HT-29 (cell line): ENCODE measurements at places on chromosomes 2 and 18.

DNA sequence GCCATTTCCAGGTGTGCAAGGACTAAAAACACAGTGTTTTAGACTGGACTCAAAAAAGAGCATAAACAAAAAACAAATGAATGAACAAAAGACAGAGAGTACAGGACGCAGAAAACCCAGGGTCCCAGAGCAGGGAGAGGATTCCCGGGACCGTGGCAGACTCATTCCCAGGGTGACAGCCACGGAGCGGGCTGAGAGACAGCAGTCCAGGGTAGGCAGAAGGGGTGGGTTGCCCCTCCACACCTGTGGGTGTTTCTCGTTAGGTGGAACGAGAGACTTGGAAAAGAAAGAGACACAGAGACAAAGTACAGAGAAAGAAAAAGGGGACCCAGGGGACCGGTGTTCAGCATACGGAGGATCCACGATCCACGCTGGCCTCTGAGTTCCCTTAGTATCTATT is 273.4 kb downstream of the EIPR1 start:
- no peak for DNase-seq

DNA sequence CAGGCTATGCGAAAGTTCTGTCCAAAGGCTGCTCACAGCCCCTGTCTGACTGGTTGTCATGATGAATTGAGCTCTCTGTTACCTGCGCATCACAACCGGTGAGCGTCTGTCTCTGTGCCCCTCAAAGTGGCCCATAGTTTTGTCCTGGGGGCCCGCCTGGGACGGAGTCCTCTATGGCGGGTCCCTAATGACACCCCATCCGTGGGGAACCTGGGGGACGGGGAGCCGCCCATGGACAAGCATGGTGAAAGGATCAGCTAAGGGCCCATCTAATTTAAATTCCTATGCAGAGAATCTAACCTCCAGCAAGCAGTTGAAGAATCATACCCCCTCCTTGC is 473 bp downstream of the ELMOD3 start:
- no peak for DNase-seq

DNA sequence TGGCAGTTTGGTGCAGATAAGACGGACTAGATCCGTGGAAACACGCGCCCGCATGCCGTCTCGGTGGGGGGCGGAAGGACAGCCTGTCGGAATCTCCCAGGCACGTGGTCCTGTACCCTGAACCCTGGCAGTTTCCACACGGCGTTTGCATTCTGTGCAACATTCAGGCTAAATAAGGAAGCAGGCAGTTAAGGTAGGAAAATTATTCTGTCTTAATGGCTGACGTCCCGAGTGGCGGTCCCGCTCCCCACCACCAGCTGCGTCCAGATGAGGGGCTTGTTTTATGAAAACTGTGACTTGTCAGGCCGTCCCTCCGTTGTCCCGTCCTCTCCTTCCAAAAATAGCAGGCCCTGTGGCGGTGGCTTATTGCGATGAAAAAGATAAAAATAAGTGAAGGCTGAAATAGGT is 120.2 kb downstream of the NFATC1 start:
- DNase-seq, result no peak

- DNase-seq, result peak; percentile 48
These were observed 4.3 kb downstream of the IGFBP5 start for GRCh38 chr2:216690853-216691741.

DNA sequence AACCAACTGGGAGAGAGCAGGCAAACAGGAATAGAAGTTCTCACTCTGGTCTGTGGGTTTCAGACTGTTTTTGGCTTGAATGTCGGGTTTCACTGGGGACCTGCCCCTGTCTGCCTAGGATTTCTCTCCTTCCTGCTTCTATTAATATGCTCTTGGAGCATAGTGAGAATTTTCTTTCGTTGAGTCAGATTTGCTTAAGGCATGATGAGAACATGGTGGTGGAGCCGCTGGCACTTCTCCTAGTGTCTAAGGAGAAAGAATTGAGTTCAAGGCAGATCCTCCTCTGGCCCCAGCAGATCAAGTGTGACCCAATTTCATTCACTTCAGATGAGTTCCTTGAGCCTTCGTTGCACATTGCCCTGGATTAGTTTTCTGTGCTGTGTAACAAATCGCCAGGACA is 103.9 kb upstream of the HS6ST1 start:
- DNase-seq, result no peak

GRCh38 chr2:85230679-85231467 is 96.9 kb downstream of the TGOLN2 start:
- no peak for DNase-seq

DNA sequence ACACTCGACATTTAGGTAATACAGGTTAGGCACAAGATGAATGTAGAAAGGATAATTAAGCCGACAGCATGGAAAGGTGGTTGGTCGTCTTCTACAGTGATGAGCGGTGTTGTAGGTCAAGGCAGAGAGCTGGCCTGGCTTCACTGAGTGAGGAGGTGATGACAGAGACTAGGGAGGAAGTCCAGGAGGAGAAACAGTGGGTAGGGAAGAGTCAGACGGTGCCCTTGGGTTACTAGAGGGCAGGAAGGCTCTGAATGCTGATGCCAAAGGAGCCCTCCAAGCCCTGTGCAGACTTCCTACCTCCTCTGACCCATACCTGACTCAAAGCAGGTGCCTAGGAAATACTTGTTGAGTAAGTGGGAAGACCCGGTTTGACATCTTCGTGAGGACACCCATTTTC is 100.8 kb downstream of the ITGB1BP1 start:
- DNase-seq, result no peak

DNA sequence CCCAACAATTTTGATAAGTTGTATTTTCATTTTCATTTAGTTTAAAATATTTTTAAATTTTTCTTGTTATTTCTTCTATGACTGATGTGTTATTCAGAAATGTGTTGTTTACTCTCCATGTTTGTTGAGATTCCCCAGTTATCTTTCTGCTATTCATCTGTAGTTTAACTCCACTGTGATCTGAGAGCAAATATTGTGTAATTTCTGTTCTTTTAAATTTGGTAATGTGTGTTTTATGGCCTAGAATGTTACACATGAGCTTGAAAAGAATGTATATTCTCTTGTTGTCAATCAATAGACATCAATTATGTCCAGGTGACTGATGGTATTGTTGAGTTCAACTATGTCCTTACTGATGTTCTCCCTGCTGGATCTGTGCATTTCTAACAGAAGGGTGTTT is 188.2 kb downstream of the CYP26B1 start:
- no peak for DNase-seq

GRCh38 chr2:239720361-239721360 is 304.5 kb downstream of the NDUFA10 start:
- no peak for DNase-seq

DNA sequence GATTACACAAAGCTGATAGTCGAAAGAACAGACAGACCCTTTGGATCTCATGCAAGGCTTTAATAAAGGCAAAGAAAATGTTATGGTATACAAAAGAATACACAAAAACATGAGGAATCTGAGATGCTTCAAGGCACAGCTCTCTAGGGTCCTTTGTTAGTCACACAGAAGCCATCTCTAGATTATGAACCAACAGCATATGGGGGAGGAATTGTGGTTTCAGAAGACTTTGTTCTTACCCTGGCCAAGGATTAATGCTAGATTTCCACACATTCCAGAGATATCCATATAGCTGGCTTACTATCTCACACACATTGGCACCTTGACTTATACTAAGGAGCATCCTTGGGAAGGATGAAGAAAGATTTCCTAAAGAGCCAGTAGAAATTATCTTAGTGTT is 206.1 kb downstream of the GULP1 start:
- no peak for DNase-seq

GRCh38 chr2:224586127-224586695 is 1.0 kb upstream of the CUL3 start:
- DNase-seq, result no peak

DNA sequence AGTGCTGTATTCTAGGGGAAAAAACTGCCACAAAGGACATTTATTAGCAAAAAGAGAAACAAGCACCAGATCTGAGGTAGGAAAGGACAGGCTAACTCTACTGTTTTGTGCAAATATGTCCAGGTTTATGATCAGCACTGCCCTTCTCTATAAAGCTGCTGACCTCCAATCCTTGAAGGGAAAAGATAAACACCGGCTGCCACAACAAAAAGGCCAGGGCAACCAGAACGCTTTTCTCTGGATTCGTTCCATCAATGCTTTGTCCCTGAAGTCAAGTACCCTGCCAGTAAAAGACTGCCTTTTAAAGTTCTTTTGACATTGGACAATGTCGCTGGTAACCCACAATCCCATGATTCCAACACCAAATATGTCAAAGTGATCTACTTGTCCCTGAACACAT is 21.0 kb downstream of the SMAD2 start:
- no peak for DNase-seq

GRCh38 chr2:85924522-85924921 is 35.7 kb upstream of the ST3GAL5 start:
- no peak for DNase-seq

DNA sequence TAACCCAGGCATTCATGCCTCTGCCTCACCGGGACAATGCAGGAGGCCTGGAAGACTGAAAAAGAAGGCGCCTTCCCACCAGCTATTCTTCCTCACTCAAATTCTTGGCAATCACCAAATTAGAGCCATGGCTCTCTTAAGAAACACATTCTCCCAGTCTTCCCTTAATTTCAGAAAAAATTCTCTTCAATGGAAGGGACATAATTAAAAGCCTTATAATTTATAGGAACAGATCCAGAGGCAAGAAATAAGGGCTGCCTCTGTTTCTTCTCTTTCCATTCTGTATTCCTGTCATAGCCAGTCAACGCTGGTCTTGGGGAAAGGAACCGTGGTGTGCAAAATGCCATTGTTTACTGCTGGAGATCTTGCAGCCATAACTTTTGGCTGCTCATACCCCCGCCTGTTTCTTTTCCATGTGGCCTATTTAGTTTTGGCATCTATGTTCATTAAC is 32.8 kb downstream of the DTNA start:
- DNase-seq, result no peak

GRCh38 chr18:10923141-10923540 is 226.2 kb downstream of the PIEZO2 start:
- no peak for DNase-seq

DNA sequence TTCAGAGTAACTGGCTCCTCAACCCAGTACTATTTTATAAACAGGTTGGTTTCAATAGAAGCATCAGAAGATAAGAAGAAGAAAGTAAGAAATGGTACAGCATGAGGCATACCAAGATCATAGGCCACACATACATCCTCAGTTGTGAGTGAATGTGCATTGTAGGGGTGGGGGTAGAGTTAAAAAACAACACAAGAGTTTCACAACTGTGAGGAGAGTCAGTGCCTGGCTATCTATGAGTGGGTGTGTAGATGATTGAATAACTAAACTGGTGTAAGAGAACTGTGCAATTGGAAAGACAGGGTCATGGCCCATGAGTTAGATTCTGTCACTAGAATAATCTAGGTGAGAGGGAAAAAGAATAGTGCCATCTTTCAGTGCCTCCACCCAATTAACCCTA is 748.2 kb upstream of the ACVR2A start:
- DNase-seq, result no peak

DNA sequence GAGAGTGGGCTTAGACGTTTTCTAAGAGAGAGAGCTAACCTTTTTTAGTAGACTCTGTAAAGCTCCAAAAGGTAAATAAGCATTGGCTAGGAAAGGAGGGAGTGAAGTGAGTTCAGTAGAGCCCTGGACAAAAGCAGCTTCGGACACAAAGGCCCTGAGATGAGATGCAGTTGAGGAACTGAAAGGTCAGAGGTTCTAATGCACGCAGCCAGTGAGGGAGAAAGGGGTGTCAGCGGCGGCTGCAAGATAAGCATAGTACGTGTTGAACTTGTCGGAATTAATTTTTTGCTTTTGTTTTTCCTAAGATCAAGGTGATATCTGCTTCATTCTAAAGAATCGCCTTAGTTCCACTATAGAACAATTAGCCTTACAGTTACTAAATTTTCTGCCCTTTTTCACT is 11.2 kb upstream of the SLC8A1 start:
- no peak for DNase-seq

DNA sequence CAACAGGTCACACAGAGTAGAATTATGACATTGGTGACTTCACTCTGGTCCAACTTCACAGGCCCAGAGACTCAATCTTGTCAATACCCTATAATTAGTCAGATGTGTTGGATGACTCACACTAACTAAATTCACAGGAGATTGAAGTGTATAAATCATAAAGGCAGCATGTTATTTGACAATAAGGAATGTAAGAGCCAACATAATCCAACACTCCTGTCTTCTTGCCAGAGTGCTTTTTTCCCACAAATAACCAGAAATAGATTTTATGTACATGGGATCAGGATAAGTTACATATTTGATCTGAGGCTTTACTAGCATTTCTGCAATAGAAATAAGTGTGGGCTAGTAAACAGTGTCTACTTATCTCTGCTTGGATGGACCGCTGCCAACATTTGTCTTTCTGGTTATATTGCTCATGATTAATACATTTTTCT is 42.2 kb upstream of the ZSWIM2 start:
- no peak for DNase-seq

GRCh38 chr2:155141418-155141817 is 442.9 kb downstream of the KCNJ3 start:
- no peak for DNase-seq

GRCh38 chr2:180761224-180761623 is 219.2 kb upstream of the UBE2E3 start:
- DNase-seq, result peak; percentile 71

GRCh38 chr2:131085646-131086045 is 7.6 kb downstream of the FAM168B start:
- DNase-seq, result no peak

- no peak for DNase-seq
These were observed 437.2 kb upstream of the LYPD1 start for GRCh38 chr2:133107058-133107815.

GRCh38 chr18:29164020-29164706 is 987.2 kb upstream of the CDH2 start:
- DNase-seq, result peak; percentile 13

GRCh38 chr2:10161961-10162441 is 39.5 kb downstream of the RRM2 start:
- no peak for DNase-seq

DNA sequence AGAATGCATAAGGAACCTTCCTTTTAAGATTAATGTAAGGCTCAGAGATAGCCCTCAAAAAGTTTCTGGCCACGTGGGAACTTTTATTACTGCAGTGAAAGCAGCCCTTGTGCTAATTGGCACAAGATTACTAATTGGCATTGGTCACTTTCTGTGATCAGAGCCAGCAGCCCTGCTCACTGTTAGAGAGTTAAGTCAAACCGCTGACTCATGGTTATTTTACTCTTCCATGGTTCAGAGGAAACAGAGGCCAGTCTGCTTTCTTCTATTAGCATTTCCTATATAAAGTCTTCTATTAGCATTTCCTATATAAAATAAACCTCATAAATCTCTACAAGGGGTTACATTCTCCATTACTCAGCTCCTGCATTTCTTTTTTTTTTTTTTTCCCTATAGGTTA is 1.5 kb upstream of the SLC35G4 start:
- no peak for DNase-seq

DNA sequence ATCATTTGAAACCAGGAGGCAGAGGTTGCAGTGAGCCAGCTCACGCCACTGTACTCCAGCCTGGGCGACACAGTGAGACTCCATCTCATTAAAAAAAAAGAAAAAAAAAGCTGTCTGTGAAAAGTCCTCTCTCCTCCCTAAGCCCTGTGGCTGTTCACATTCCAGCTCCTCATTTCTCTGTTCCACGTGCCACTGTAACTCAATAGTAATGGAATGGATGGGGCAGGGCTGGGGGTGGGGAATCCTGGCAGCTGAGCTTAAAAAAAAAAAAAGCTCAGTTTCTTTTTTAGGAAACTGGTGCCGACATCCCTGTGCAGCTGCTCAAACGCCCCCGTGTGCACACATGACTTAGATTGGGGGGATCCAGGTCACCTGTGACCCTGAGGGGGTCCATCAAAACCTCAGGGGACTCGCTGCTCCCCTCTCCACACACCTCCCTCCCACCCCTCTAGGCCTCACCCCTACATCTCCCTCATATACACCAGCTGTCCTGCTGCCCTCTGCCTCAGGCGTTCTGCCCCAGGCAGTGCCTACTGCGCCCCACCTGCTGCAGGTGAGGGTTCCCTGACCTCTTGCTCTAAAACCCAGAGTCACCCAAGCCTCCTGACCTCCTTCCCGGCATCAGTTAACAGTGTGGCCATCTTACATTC is 255.4 kb downstream of the AGAP1 start:
- DNase-seq, result no peak
